ENCODE measurements at places on chromosomes 6 and 20.

DNA sequence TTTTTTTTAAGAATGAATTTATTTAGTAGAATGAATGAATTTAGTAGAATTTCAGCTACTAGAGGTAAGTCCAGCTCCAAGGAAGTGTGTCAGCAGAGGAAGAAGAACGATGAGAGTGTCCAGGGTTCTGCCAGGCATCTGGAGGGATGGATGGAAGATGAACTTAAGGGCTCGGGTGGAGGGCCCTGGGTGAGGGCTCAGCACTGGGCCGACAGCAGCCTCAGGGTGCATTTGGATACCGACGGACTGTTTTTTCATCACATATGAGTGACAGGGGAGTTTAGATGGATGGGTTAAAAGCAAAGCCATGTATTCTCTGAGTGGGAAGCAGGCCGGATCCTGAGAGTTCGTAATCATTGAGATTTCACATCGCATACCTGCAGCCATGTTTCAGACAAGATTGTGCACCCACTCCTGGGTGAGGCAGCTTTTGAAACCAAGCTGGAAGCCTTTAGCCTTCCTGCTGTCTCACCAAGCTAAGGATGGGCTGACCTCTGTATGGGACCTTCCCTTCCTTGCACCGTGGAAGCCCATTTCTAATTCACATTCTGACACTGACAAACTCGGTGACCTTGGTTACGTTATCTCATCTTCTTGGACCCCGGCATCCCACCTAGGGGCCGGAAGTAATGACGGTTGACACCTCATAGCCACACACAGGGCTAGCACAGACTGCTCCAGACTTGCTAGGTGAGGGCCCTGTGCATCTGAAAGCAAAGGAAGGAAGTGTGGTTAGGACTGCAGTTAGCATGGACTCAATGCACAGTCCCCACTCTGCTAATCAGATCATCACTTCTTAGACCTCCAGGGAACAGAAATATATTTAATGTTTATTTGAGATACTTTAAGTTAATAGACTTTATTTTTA is 228.5 kb downstream of the SLC24A3 start:
- DNase-seq = no peak

GRCh38 chr6:169976301-169977081 is 225.1 kb downstream of the ERMARD start:
- DNase-seq = no peak

DNA sequence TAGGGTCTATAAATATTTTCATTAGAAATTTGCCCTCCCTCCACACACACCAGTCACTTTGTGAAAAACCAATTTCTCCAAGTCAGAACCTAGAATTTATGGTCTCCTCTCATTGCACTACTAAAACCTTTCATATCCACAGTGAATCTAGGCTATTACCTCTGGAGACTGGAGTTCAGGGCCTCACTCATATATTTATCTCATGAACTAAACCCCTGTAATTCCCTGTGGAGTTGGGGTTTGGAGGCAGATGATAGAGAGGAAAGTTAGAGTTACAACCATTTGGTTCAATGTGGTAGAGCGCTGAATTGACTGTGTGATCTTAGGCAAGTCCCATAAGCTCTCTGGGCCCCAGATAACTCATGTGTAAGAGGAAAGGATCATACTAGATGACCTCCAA is 18.2 kb upstream of the CEP85L start:
- DNase-seq = no peak

- DNase-seq = peak; percentile 44
Measured at GRCh38 chr6:111992851-111993250, 61.1 kb upstream of the CCN6 start.

- no peak for DNase-seq
Measured at GRCh38 chr6:107626645-107627044, 136.7 kb downstream of the SOBP start.

DNA sequence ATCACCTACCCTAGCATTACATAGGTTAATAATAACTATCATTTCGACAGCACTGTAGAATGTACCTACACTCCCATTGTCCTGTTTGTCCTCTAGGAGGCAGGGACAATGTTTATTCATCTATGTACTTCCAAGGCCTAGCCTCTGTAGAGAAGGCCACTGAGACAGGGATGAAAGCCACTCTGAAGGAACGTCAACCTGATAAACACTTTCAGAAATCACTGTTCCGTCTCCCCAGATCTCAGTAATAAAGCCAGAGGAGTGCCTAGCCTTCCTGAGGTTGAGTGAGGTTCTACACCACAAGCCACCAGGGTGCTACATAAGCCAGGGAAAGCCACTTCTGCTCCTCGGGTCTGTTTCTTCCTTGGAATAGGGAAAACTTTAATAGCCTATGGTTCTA is 44.8 kb downstream of the POPDC3 start:
- DNase-seq = no peak

DNA sequence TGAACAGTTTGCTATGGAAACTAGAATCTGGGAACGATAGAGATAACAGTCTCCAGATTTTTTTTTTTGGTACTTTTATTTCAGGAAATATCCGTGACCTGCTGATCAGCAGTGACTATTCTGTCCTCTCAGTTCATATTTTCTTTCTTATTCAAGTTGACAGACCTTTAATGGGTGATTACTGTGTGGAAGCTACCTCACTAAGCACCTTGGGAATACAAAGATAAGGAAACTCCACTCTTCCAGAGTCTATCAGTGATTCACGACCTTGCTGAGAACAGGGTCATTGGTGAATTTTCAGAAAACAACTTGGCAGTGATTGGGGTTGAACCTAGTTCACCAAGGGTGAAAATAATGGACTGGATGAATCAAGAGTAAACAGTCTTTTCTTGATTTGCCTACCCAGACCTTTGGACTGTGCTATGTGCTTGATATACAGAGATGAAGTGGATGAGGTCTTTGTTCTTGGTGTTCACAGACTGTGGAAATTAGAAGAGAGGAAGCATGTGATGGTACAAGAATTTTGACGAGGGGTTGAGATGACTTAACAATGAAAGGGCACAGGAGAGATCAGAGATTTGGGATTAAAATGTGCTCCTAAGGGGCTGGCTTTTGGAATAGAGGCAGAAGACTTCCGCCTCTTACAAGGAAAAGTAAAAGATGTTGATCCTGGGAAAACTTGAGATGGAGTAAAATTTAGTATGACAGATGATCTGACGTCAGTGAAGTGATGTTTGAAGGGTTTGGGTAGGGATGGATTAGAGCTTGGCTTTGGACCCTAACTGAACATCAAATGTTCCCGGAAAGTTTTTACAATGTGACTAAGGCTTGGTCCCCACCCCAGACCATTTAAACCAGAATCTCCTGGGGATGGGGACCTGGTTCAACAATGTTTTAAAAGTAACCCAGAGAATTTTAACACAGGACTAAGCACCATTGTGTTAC is 1.2 kb downstream of the KAT14 start:
- no peak for DNase-seq

DNA sequence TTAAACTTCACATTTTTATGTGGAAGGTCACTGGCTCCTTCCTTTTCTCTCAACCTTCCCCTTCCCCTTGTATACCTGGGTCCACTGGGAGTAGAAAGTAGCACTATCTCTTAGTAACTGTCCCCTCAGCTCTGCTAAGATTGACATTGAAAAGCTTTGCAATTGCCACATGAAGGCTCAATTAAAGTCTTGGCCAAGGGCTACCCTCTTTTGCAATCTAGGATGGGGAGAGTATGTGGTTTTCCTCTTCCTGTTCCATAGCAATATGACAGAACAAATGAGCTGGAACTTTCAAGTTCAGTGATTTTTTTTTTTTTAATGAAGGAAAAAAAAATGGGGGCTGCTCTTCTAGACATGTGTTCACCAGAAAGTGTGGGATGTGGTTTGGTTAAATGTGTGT is 37.1 kb downstream of the PROKR2 start:
- DNase-seq = no peak

DNA sequence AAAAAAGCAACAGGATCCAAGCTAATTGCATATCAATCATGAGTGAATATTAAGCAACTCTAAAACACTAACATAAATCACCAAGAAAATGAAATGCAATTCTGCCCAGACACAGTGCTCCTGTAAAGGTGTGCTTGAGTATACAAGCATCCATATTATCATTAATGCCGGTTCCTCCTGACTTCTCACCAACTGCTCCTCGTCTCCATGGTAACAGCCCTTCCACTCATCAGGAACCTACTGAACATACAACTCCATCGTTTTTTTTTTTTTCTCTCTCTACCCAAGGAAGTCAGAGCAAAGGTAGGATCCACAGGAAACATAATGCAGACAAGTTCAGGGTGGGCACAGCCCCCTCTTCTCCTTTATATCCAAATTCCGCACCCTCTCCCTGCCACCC is 12.4 kb downstream of the GABBR1 start:
- DNase-seq = no peak

DNA sequence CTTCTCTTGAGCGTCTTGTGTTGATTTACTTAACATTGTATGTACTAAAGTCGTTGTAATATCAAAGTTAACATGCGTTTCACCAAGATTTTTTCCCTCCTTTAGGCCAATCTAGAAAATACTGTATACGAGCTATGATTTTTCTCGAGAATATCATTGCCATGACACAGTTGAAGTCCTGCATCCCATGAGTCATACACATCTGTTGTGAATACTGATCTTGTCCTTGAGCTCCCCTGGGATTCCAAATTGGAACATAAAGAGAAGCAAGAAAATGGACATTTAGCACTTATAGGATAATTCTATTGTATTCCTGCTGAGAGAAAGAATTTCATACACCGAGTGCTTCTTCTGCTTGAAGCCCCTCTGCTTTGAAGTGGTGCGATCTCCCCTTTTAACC is 109.6 kb downstream of the SLC35B3 start:
- DNase-seq = no peak
